CD4-positive, alpha-beta memory T cell (primary cell): ENCODE measurements at places on chromosomes 6 and 20. TPM values are rescaled to one million over a fixed set of nuclear protein-coding genes. Genes with fewer than 3 reads are reported as not detected.

DNA sequence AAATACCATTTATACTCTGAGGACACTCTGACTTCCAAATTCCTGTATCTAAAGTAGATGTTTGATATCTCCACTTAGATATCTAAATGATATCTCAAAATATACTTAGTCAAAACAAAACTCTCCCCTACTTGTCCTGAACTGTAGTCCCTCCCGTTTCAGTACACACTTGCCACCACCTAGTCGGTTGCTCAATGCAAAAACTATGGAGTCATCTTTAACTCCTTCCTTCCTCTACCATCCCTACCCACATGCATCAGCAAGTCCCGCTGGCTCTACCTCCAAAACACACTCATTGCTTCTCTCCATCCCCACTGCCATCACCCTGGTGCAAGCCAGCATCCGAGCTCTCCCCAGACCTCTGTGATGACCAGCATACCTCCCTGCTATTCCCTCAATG, 13.2 kb downstream of the STX7 start:
- peaks cover 12% of the 10 kb centered on the region for H3K36me3 ChIP-seq
- DNase-seq: no peak
- H3K4me1 ChIP-seq: peaks cover 13% of the 10 kb centered on the region
- H3K4me3 ChIP-seq: no peak overlapping the region

GRCh38 chr20:64241061-64241460, 14.5 kb upstream of the PCMTD2 start:
- no peaks in the 10 kb centered on the region for H3K36me3 ChIP-seq
- H3K4me3 ChIP-seq: no peak overlapping the region
- no peak for DNase-seq
- H3K27ac ChIP-seq: no peak overlapping the region
- H3K4me1 ChIP-seq: peaks cover 9% of the 10 kb centered on the region

- no peak for DNase-seq
- no peak overlapping the region for H3K4me3 ChIP-seq
- H3K27ac ChIP-seq: no peak overlapping the region
- no peaks in the 10 kb centered on the region for H3K4me1 ChIP-seq
- no peaks in the 10 kb centered on the region for H3K36me3 ChIP-seq
Observed at GRCh38 chr6:106749609-106750008, 120.2 kb downstream of the QRSL1 start.

GRCh38 chr6:88683734-88684133, 279.7 kb downstream of the RNGTT start:
- H3K36me3 ChIP-seq: no peaks in the 10 kb centered on the region
- no peak overlapping the region for H3K27ac ChIP-seq
- H3K4me1 ChIP-seq: no peaks in the 10 kb centered on the region
- no peak for DNase-seq
- H3K27me3 ChIP-seq: no peaks in the 10 kb centered on the region

DNA sequence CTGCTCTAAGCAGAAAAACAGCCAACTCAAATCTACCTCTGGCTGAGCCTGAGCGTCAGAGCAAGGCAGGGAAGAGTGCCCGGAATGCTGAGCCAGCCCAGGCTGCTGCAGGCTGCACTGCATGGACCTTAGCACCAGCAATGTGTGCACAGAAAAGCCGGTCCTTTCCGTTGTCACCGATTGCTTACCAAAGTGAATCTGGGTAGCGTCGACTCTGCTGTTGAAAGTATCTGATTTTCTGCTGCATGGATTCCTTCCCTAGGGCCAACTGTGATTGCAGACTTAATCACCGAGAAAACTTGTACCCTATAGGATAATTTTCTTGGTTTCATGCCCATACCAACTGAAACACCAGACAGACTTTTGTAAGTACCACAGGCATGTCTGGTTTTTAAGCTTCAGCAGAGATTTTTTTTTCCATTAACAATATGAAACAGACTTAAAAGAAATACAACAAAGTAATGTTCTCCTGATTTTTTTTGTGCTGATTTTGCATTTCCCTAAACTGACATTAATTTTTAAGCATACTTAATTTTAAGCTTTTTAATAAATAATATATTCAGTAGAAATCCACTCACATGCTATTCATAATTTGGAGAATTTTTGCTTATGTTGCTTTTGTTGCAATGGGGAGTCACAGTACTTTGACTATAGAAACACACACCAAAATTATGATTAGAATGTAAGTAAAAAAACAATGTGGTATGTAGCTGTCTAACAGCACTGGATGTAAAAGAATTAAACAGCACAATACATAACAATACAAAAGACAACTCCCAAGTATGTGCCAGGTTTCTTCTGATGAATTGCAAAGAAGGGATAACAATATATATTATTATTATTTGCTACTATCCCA, 218.0 kb downstream of the THBS2 start:
- DNase-seq: no peak
- H3K27me3 ChIP-seq: no peaks in the 10 kb centered on the region
- H3K4me1 ChIP-seq: no peaks in the 10 kb centered on the region
- H3K36me3 ChIP-seq: no peaks in the 10 kb centered on the region
- no peak overlapping the region for H3K4me3 ChIP-seq

DNA sequence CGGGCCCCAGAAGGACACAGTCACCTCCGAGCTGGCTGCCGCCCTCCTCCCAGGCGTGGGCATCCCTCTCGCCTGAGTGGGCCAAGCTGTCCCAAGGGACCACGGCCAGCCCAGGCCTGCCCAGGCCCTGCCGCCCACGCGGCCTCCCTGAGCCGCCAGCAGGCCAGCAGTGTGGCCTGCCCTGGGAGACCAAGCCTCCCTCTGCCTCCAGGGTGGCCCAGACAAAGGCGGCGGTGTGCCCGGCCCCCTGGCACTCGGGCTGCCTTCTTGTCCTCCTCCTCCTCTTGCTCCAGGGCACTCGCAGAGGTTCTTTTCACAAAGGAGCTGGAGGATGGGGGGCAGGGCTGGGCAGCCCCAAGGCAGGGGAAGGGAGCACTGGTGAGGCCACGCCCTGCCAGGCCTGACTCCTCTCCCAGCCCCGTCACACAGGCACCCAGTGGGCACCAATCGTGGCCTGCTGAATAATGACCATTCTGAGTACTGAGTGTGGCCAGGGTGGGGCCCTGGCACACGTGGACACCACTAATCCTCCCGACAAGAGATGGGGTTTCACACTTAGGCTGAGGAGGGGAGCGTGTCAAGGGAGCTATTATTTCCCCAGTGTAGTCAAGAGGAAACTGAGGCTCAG, 25.3 kb downstream of the NOL4L start:
- peaks cover 45% of the 10 kb centered on the region for H3K4me1 ChIP-seq
- H3K27ac ChIP-seq: no peak overlapping the region
- H3K27me3 ChIP-seq: no peaks in the 10 kb centered on the region

- H3K36me3 ChIP-seq: no peaks in the 10 kb centered on the region
- peaks cover 7% of the 10 kb centered on the region for H3K4me1 ChIP-seq
- no peak overlapping the region for H3K27ac ChIP-seq
- H3K27me3 ChIP-seq: peaks cover 7% of the 10 kb centered on the region
Observed at GRCh38 chr20:3164763-3165410, 5.2 kb upstream of the FASTKD5 start.

DNA sequence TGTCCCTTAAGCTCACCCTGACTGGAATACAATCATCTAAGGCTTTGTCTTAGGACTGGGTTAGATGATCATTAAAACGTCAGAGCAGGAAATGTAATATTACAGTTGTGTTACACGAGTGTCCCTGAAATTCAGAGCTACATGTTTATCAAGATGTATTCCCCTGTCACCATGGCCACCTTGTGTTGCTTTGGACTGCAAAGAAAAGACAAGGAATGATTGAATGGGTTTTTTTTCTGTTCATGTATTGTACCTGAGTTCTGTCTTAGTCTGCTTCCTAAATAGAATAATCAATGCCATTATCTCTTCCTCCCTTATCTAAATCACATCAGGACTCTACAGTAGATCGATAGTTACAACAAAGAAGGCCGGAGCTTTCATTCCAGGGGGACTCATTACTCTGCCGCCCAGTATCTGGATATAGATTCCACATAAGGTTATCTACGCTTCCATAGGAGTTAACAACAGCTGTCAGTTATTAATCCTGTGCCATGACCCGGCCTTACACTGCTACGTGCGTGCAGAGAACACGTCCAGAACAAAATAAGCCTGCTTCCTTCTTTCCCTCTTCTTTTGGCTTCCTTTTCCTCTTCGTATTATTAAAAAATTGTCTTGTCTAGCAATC, 274.1 kb upstream of the SASH1 start:
- no peak overlapping the region for H3K4me3 ChIP-seq
- H3K4me1 ChIP-seq: no peaks in the 10 kb centered on the region
- no peak for DNase-seq
- H3K27me3 ChIP-seq: no peaks in the 10 kb centered on the region

DNA sequence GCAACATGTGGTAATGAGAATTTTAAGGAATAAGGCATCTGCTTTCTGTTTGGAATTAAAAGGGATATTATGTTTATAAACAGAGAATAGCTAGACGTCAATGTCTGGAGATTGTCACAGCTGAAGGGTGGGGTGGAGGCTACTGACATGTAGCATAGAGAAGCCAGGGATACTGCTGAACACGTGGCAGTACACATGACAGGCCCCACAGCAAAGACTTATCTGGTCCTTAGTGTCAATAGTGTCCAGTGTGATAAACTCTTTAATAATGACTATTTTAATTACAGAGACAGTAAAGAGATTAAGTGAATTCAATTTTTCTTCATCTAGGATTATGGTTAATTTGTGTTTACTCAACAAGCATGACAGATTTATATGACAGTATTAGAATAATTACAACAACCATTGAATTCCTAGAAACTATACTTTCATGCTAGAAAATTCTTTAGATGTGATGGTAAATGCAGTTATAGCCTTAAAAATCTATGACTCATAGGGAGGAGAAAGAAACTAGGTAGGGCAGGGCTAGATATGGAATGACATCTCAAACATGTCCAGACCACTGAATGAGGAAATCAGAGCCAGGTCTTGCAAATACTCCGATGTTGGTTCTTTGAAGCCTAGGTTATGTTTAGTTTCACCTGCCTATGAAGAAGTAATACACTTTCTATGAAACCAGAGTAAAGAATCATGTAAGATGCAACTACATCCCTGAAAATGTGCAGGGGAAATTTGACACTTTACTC, 399.5 kb downstream of the PHF3 start:
- H3K36me3 ChIP-seq: no peaks in the 10 kb centered on the region
- no peaks in the 10 kb centered on the region for H3K4me1 ChIP-seq
- no peak overlapping the region for H3K4me3 ChIP-seq
- DNase-seq: no peak
- no peaks in the 10 kb centered on the region for H3K27me3 ChIP-seq
- no peak overlapping the region for H3K27ac ChIP-seq

GRCh38 chr6:149846321-149846720, 17.8 kb downstream of the LRP11 start:
- H3K4me1 ChIP-seq: no peaks in the 10 kb centered on the region
- no peak for DNase-seq
- H3K27ac ChIP-seq: no peak overlapping the region
- H3K36me3 ChIP-seq: no peaks in the 10 kb centered on the region
- H3K4me3 ChIP-seq: no peak overlapping the region
- H3K27me3 ChIP-seq: no peaks in the 10 kb centered on the region

DNA sequence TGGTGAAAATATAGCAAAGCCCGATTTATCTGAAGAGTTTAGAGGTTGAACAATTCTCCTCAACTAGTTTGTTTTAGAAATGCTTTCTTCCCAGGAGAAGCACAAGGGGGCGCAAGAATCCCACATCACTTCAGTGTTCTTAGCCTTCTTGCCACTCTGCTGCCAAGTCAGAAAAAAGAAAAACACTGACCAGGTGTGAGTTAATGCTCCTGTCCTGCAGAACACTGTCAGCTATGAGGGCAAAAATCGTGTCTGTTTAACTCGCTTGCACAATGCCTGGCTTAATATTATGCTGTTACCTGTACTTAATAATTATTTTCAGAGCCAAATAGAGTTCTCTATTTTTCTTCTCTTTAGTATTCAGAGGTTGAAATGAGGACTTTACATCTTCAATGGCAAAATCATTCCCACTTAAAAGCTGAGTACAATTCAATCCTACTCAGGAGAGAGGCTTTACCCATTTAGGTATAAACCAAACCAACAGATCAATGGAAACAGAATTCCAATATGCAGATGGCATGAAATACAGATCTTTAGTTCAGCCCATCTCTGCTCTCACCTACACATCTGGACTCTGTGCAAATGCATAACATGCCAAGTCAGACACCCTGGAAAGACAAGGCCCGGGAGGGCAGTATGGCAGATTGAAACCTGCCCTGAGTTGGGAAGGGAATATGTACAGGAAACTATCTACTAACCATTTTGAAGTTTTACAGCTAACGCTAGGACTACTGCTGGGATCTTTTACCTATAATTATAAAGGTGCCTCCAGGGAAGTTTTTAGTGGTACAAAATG, 71.4 kb upstream of the TULP1 start:
- H3K27ac ChIP-seq: peak overlapping the region; percentile 12
- DNase-seq: peak; percentile 73
- no peak overlapping the region for H3K4me3 ChIP-seq
- no peaks in the 10 kb centered on the region for H3K27me3 ChIP-seq

DNA sequence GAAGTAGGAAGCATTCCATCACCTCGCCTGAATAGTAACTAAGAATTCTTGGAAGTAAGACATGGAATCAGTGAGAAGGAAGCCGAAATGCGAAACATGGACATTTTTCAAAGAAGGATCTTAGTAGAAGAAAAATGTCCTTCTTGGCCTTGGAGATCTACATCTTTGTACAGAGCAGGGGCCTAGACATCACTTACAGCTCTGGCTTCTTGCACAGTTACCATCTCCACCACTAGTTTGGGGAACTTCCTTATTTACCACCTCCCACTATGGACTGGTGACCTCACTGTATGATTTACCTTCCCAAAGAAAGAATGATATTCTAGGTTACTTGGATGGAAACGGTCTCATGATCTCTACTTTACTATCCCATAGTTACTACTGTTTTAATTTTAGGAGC, 15.7 kb downstream of the CASS4 start:
- no peak overlapping the region for H3K4me3 ChIP-seq
- no peak for DNase-seq
- peaks cover 50% of the 10 kb centered on the region for H3K4me1 ChIP-seq
- no peak overlapping the region for H3K27ac ChIP-seq
- no peaks in the 10 kb centered on the region for H3K27me3 ChIP-seq

Gene VSTM2L
- total RNA-seq: not detected

Gene SYNE1
- total RNA-seq: 228 TPM

Gene IL17F
- not detected for total RNA-seq

Gene SGK2
- 0.70 TPM for total RNA-seq

Gene TSBP1
- not detected for total RNA-seq

Gene FAM209A
- 5.4 TPM for total RNA-seq

Gene FOXC1
- total RNA-seq: not detected

Gene DDAH2
- 5.4 TPM for total RNA-seq

Gene VWA7
- total RNA-seq: 1.7 TPM

Gene FAM217A
- total RNA-seq: not detected

Gene TSPO2
- not detected for total RNA-seq
